CD8-positive, alpha-beta memory T cell (primary cell): ENCODE measurements at places on chromosomes 4 and X. TPM values are rescaled to one million over a fixed set of nuclear protein-coding genes. Genes with fewer than 3 reads are reported as not detected.

- no peak overlapping the region for H3K27ac ChIP-seq
- no peaks in the 10 kb centered on the region for H3K27me3 ChIP-seq
- no peak overlapping the region for H3K4me3 ChIP-seq
Measured at GRCh38 chrX:37697169-37697760, 11.7 kb downstream of the XK start.

- no peaks in the 10 kb centered on the region for H3K27me3 ChIP-seq
- no peaks in the 10 kb centered on the region for H3K36me3 ChIP-seq
- no peak overlapping the region for H3K27ac ChIP-seq
- DNase-seq, result no peak
- H3K4me3 ChIP-seq, result no peak overlapping the region
- no peaks in the 10 kb centered on the region for H3K4me1 ChIP-seq
Measured at GRCh38 chr4:41320278-41320677, 63.5 kb downstream of the UCHL1 start.

Gene CDKL5
- 1.5 TPM for total RNA-seq

Gene HSFX1
- total RNA-seq, result not detected

Gene PHF8
- 45.5 TPM for total RNA-seq

Gene CXCL11
- not detected for total RNA-seq

GRCh38 chr4:81314897-81315470 is 100.0 kb upstream of the PRKG2 start:
- no peaks in the 10 kb centered on the region for H3K36me3 ChIP-seq
- no peaks in the 10 kb centered on the region for H3K4me1 ChIP-seq
- no peak overlapping the region for H3K27ac ChIP-seq
- no peak overlapping the region for H3K4me3 ChIP-seq

GRCh38 chr4:39047681-39048080 is 14.4 kb upstream of the KLHL5 start:
- H3K27me3 ChIP-seq, result no peaks in the 10 kb centered on the region
- H3K27ac ChIP-seq, result no peak overlapping the region
- H3K36me3 ChIP-seq, result no peaks in the 10 kb centered on the region
- DNase-seq, result no peak

GRCh38 chr4:153191795-153192363 is 12.4 kb upstream of the TRIM2 start:
- DNase-seq, result no peak
- no peaks in the 10 kb centered on the region for H3K36me3 ChIP-seq
- no peak overlapping the region for H3K27ac ChIP-seq
- H3K4me3 ChIP-seq, result no peak overlapping the region

- no peak overlapping the region for H3K27ac ChIP-seq
- no peak overlapping the region for H3K4me3 ChIP-seq
- no peaks in the 10 kb centered on the region for H3K27me3 ChIP-seq
- DNase-seq, result no peak
Measured at GRCh38 chr4:53943345-53944085, 120.9 kb downstream of the CHIC2 start.

Gene CLCN4
- total RNA-seq, result 0.04 TPM

Gene CLGN
- total RNA-seq, result not detected
